Stomach (tissue), 19 donors: ENCODE measurements at places on chromosomes 5 and 9. TPM values are rescaled to one million over a fixed set of nuclear protein-coding genes. Genes with fewer than 3 reads are reported as not detected.
A peak's percentile ranks its signal among the peaks of the same experiment; 100 is the strongest.

DNA sequence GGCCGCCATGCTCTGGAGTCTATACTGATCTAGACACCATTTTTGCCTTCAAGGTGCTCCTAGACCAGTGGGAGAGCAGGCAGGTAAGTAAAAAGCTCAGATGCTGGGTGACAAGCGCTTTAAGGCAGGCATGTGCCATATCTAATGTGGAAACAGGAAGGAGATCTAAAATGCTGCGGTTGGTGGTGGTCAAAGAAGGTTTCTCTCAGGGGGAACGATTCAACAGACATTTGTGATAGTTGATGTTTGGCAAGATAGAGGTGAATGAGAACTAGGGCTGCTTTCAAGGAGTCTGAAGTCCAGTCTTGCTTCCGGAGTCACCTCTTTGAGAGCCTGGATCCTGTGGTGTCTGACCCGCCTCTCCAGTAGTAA, 146.2 kb upstream of the KLF4 start:
- DNase-seq = no peak

DNA sequence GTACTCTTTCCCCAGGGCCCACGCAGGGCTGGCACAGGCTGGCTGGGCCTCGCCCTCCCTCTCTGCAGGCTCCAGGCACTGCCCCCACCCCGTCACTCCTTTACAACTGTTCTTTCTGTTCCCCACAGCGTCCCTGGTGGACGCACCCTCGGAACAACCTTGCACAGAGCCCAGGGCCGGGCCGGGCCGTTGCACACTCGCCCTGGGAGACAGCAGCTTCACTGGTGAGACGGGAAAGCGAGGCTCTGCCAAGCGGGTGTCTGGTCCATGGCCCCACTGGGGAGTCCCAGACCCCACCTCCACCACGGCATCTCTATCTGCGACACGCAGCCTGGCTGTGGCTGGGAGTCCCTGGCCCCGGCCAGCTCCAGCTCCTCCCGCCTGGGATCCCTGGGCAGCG, 18.4 kb upstream of the QSOX2 start:
- no peak for DNase-seq

DNA sequence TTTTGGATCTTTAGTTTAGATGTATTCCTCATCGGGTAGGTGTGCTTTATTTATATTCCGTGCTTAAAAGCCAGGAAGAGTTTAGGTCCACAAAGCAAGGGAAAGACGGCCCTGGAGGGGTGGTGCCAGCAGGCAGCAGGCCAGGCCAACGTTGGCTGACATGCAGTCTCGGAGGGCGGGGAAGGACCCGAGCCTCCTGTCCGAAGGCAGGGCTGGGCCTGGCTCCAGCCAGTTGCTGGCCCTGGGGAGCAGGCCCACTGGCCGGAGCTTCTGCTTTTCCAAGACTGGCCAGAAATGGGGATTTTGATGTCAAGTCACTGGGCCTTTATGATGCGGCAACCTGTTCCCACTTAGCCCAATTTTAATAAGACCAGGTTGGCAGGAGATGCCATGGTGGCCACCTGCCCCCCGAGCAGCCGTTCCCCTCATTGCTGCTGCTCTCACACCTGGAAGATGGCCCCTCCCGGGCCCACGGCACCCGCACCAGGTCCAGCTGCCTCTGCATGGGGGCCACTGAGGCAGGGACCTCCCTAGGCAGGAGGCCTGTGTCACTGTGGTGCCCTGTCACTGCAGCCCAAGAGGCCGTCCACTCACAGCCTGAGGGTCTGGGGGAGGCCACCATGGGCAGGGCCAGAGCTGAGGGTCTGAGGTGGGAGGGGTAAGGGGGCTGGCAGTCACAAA, 23.2 kb downstream of the LPCAT1 start:
- peak; percentile 71 for DNase-seq

DNA sequence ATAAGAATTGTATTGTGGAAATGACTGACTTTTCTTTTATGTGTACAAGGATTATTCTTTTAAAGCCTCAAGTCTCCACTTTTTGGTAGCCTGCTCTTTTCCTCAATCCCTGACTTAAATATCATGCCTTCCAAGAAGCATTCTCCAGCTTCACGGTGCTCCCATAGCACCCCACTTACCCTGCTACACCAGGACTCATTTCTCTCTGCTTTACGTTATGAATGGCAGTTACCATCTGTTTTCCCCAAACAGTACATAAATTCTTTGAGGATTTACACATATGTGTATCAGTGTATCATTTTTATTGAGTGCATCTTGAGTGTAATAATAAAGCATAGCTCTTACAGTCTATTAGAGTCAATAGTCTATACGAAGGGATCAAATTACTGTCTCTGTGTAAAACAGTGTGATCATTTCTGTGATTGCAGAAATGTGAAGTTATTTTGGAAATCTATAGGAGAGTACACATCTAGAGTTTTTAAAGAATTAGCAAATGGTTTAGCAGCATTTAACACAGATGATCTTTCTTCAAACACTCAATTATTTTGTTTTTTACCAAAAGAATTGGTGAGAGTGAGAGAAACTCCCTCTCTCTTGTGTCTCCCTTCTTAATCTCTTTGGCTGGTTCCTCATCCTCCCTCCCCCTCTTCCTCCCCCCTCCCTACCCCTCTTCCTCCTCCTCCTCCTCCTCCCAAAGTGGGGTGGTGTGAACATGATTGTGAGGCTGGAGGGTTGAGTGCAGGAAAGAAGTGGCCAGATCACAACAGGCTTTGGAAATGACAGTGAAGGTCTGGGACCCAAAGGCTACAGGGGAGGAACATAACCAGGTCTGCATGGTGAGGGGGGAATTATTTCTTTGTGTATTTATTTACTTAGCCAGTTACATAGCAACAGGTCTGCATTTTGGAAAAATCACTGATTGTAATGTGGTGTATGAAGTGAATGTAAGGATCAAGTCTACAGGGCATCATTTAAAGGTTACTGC, 27.6 kb upstream of the ECM2 start:
- peak; percentile 43 for DNase-seq

GRCh38 chr5:127358740-127359139, 68.1 kb downstream of the MEGF10 start:
- DNase-seq = no peak

GRCh38 chr9:6305954-6306563, 22.1 kb upstream of the TPD52L3 start:
- peak; percentile 70 for DNase-seq

DNA sequence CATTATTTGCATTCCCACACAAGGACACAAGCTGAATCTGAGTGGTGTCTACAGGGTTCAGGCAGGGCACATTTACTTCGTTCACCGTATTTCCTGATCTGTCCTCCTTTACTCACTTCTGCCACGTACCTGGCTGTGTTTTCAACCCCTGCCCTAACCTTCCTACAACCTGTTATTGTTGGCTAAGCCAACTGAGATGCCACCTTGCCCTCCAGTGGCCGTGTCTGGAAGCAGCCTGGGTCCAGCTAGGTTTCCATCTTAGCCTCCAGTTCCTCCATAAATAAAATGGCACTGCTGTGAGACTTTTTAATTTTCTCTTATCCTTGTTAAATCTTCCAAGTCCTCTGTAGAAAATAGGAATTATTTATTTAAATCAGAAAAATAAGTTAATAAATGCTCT, 64.8 kb downstream of the ATP10B start:
- DNase-seq = peak; percentile 48

GRCh38 chr5:994821-995220, 13.8 kb upstream of the NKD2 start:
- peak; percentile 6 for DNase-seq

- peak; percentile 37 for DNase-seq
Observed at GRCh38 chr9:134226221-134226930, 62.0 kb upstream of the RNU6ATAC start.

- DNase-seq = no peak
Observed at GRCh38 chr5:141182248-141182647, at the start of gene PCDHB16. PCDHB16 (plus strand) TSS chr5:141182387; CDS start chr5:141182560, 173 bp downstream.

- DNase-seq = no peak
Observed at GRCh38 chr5:32720300-32720699, 9.2 kb downstream of the NPR3 start.

GRCh38 chr9:132372177-132373095, 17.6 kb upstream of the SETX start:
- peak; percentile 64 for DNase-seq

GRCh38 chr5:178291969-178292825, 59.6 kb upstream of the PHYKPL start:
- no peak for DNase-seq

DNA sequence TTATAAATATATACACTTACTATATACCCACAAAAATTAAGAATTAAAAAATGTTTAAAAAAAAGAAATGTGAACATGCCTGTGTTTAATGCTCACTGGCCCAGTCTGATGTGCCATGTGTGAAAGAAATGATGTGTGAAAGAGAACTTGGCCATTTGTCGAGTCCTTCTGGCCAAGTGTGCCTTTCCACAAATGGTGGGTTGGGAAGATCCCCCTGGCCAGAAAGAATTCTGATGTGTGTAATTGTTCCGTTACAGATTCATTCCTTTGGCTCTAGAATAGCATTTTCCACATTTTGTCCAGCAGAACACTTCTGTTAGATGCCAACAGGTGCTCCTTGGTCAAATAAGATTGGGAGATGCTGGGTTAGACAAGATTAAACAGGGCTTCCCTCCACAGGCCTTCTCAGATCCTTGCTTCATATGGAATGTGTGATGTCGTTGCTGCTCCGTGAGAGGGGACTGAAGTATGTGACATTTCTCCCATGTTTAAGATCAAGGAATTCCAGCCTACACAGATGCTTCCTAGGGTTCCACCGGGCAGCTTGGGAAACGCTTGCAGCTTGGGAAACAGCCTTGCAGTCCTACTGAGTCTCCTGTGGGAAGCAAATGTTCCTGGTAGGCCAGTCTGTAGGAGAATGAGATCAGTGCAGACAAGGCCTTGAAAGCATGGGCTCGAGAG, 32.1 kb downstream of the GDNF start:
- no peak for DNase-seq

DNA sequence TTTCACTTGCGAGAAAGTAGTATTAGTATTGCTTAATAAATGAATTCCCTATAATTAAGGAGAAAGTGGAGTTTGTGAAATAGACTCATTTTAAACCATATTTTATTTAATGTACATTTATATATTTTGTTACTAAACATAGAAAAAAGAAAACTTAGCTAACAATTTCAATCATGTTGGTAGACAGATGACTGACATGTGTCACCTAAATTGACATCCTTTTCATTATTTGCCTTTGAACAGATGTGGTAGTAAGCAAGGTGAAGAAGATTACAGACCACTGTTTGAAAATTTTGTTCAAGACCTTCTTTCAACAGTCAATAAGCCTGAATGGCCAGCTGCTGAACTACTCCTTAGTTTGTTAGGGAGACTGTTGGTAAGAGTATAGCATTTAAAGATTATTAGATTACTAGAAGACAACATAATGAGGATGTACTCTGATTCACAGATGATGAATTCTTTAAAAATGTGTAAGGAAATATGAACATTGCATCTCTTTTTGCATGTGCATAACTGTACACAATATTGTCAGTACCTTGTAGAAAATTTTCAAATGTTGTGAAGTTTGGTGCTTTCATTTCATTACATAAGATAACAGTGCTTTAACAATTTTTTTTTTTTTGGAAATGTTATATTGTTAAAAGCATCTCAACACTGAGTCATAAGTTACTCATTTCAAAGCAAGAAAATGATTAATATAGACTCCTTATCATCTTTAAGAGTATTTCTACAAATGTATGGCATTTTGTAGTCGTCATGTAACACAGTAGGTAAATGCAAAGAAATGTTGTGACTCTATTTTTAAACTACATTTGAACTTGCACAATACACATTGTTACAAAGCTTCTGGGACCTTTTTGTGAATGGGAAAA, 139.5 kb downstream of the NIPBL start:
- DNase-seq = no peak

DNA sequence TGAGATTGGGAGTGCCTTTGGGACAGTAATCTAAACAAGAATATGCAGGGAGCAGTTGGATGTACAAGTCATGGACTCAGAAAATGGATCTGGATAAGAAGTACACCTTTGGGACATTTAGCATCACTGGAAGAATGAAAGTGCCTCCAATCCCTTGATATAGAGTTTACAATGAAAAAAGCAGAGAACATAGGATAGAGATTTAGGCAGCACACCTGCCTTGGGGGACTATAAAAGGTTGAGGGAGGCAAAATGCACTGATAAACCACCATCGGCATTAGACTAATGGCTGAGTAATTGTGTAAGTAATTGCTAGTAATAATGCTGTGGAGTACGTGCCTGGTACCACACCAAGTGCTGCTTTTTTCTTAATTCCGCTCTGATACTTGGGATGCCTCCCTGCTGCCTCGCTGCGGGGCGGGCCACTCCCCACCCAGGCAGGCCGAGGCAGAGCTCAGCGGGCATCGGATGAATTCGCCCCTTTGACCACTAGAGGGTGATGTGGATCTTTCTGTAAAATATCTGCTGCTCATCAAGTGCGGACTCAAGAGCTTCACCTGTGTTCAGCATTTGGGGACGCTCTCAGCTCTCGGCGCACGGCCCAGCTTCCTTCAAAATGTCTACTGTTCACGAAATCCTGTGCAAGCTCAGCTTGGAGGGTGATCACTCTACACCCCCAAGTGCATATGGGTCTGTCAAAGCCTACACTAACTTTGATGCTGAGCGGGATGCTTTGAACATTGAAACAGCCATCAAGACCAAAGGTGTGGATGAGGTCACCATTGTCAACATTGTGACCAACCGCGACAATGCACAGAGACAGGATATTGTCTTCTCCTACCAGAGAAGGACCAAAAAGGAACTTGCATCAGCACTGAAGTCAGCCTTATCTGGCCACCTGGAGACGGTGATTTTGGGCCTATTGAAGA, 99.9 kb downstream of the ANKRD18B start:
- DNase-seq = peak; percentile 66

DNA sequence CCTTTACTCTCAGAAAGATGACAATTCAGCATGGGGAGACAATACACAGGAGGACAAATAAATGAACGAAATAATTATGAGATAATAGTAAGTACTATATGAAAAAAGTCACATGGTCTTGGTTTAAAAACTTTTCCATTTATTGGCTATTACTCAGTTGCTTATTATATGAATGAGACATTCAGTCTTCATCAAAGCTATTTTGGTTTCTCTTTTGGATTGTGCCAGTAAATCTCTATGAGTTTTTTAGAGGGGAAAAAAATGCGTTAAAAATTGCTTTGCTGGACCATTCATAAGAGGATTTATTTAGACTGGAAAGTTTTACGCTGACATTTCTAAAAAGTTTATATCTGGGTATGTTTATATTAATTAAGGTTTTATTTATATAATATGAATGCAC, 137.7 kb downstream of the AOPEP start:
- peak; percentile 32 for DNase-seq

GRCh38 chr9:116238776-116239340, 85.3 kb downstream of the PAPPA start:
- DNase-seq = no peak

PCDHGB3 gene
- total RNA-seq = 8.8 TPM

GCNT1 gene
- 136 TPM for total RNA-seq

CCDC183 gene
- 7.5 TPM for total RNA-seq

OSMR gene
- 12.3 TPM for total RNA-seq

PRRX2 gene
- total RNA-seq = not detected

LCN10 gene
- 0.58 TPM for total RNA-seq

ADAMTS19 gene
- total RNA-seq = not detected

TNFSF15 gene
- 3.3 TPM for total RNA-seq
